ENCODE measurements at places on chromosomes 12 and 14. TPM values are rescaled to one million over a fixed set of nuclear protein-coding genes. Genes with fewer than 3 reads are reported as not detected.

The ZNF664 gene
- 58.9 TPM for total RNA-seq

- H3K4me1 ChIP-seq, result peaks cover 23% of the 10 kb centered on the region
- no peak overlapping the region for H3K27ac ChIP-seq
- no peak overlapping the region for H3K4me3 ChIP-seq
- 0 out of 2 replicates have a peak, but pooled peaks cover 3% of the 10 kb centered on the region for H3K36me3 ChIP-seq
- no peak for DNase-seq
Measured at GRCh38 chr14:42200957-42201356, 594.3 kb downstream of the LRFN5 start.

- H3K27ac ChIP-seq, result no peak overlapping the region
- no peak for DNase-seq
- H3K27me3 ChIP-seq, result no peaks in the 10 kb centered on the region
- no peaks in the 10 kb centered on the region for H3K4me1 ChIP-seq
Measured at GRCh38 chr12:73699318-73699717, 838.3 kb upstream of the ATXN7L3B start.

DNA sequence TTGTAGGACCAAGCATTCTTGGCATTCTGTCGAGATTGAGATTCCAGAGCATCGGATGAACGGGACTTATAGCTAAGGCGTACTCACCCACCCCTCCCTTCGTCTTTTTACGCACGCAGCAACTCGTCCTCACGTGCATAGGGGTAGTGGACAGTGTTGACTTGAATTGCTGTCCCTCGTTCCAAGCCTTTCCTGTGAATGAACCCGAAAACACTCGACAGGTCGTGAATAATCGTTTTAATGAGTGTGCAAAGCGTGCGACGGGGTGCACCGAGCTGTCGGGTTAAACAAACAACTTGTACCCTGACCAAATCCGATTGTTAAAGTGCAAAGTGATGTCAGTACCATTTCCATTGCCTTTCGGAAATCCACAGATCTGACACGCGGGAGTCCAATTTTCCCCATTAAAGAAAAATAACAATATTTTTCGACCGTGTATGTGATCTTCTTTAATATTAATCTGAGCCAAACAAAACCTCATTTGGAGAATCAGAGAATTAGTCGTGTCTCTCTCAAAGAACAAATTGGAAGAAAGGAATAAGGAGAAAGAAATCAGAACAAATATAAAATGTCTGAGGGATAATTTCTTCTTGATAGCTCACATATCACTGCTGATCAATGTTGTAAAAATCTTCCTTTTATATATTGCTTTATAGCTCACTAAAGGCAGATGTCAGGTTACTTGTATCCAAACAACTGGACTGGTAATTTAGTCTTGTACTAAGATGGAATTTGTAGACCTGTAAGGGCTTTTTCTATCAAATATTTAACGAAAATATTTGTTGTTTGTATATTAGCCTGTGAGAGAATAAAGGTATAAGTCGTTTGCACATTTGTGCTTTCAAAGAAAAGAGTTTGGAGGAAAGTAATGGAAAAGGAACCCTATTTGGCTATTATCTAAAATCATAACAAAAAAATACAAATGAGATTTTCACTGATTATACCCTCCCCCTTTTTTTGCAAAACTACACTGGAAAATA lies 11.8 kb downstream of the FOXG1 start:
- H3K36me3 ChIP-seq, result no peaks in the 10 kb centered on the region
- H3K4me3 ChIP-seq, result peak overlapping the region; percentile 43
- DNase-seq, result no peak

The CCNB1IP1 gene
- 149 TPM for total RNA-seq

The HVCN1 gene
- total RNA-seq, result 8.4 TPM

The EXD2 gene
- 24.1 TPM for total RNA-seq

The INHBC gene
- total RNA-seq, result 0.16 TPM

The ARMH4 gene
- 12.1 TPM for total RNA-seq

- H3K4me1 ChIP-seq, result peaks cover 9% of the 10 kb centered on the region
- no peak overlapping the region for H3K4me3 ChIP-seq
- H3K27me3 ChIP-seq, result peaks cover 37% of the 10 kb centered on the region
- H3K27ac ChIP-seq, result no peak overlapping the region
- H3K36me3 ChIP-seq, result no peaks in the 10 kb centered on the region
Measured at GRCh38 chr14:67510121-67510520, 21.6 kb upstream of the TMEM229B start.

DNA sequence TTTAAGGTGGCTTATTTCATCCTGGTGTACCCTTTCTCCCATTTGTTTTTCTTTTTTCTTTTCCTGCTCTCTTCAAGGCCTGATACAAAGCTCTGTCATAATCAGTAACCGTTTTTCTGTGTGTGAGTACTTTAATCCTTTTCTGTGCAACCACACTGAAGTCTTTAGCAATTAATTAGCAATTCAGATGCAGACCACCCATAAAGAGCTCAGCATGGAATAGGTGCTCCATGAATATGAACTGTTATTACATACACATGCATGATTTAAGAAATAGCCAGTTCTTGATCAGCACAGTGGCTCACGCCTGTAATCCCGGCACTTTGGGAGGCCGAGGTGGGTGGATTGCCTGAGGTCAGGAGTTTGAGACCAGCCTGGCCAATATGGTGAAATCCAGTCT lies 1386.6 kb downstream of the AACS start:
- no peak overlapping the region for H3K4me3 ChIP-seq
- H3K36me3 ChIP-seq, result peaks cover 87% of the 10 kb centered on the region
- no peak for DNase-seq
- H3K4me1 ChIP-seq, result no peaks in the 10 kb centered on the region
- H3K27ac ChIP-seq, result no peak overlapping the region
